Colonic mucosa (tissue), 4 donors: ENCODE measurements at places on chromosomes 4 and X.

- DNase-seq, result no peak
These were observed 48.1 kb upstream of the RASGEF1B start for GRCh38 chr4:81519856-81520255.

DNA sequence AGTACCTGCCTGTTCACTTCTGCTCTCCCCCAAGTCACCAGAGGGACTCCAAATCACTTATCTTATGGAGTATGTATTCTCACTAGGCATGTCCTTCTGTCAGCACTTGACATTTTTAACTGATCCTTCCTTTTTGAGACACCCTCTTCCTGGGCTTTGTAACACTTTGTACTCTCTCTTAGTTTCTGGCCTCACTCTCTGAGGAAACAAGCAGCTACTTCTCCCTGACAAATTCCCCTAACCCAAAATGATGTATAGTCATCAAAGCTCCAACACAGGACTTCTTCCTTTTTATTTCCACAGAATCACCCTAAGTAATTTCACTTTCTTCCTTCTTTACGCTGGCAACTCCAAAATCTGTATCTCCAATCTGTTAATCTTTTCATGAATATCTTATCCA is 101.8 kb downstream of the ARAP2 start:
- no peak for DNase-seq

GRCh38 chrX:53483838-53484405 is 49.8 kb upstream of the HSD17B10 start:
- DNase-seq, result no peak

- no peak for DNase-seq
These were observed 91.6 kb downstream of the APBB2 start for GRCh38 chr4:41122775-41123174.

GRCh38 chr4:81412946-81413495 is 58.7 kb downstream of the RASGEF1B start:
- no peak for DNase-seq

GRCh38 chrX:147875866-147876596 is 35.7 kb upstream of the FMR1 start:
- no peak for DNase-seq

- no peak for DNase-seq
These were observed 83.7 kb downstream of the MGST2 start for GRCh38 chr4:139749338-139749737.

DNA sequence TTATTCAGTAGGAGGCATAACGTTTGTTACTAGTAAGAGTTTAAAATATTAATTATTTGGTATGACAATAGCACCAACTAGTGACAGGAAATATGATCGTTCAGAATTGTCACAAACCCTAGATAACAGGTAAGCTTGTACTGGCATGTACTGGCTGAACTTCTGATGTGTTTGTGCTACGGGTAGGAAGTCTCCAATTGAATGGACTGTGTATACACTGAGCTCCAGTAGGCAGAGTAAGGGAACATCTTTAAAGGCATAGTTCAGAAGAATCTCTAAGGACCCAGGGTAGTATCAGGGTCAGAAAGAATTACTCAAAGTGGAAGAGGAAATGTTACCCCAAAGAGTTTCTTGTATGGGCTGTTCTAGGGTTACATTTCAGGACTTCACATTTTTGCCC is 230.4 kb downstream of the EDA2R start:
- DNase-seq, result no peak

DNA sequence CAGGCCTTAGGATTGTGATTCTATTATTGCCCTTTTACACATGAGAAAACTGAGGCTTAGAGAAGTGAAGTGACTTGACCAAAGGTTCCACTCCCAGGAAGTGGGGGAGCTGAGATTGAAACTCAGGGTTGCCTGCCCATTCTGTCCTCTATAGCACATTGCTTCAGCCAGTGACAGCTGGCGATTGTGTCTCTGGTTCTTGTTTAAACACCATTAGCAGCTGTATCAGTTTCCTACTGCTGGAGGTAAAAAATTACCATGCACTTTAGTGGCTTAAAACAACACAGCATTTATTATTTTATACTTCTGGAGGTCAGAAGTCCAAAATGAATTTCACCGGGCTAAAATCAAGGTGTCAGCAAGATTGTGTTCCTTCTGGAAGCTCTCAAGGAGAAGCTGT is 205.8 kb upstream of the MAMLD1 start:
- no peak for DNase-seq

GRCh38 chr4:41214825-41215146 is 444 bp upstream of the APBB2 start:
- no peak for DNase-seq

GRCh38 chr4:106690487-106690886 is 321.9 kb upstream of the GIMD1 start:
- DNase-seq, result no peak

DNA sequence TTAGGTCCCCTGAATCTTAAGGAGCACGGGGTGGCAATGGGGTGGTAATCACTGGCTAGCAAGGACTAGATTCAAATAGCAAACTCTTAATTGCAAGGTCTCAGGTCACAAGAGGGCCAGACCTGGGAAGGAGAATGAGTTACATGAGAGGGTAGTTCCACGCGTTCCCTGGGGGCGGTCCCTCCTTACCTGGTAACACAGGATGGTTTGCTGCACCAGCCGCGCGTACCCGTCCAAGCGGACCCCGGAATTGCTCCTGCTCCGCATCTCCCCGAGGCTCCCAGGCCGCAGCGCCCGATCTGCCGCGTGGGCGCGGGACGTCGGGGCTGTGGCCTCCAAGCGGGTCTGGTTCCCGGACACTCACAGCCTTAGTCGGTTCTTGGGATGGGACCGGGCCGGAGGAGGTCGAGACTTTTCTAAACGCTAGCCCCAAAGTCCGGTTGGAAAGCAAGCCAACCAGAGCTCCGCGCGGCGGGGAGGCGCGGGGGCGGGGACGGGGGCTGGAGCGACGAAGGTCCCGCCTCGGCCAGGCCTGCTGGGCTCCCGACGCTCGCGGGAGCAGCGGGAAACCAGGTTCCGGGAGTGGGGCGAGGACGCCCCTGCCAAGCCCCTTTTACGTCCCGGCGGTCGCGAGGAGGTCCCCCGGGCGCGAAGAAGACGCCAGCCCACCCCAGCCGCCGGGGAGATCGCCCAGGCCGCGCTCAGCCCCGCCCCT is at the start of gene PHKA2:
PHKA2 (minus strand) TSS at position 449 of the 715 bp plus-strand sequence; CDS start at position 267, 182 bp downstream.
- DNase-seq, result peak; percentile 67

- DNase-seq, result no peak
These were observed 74.9 kb downstream of the MAGEB10 start for GRCh38 chrX:27882695-27883094.

GRCh38 chr4:76677571-76678326 is 220.2 kb downstream of the SOWAHB start:
- DNase-seq, result no peak

GRCh38 chr4:128362760-128363159 is 75.1 kb upstream of the PGRMC2 start:
- DNase-seq, result no peak

DNA sequence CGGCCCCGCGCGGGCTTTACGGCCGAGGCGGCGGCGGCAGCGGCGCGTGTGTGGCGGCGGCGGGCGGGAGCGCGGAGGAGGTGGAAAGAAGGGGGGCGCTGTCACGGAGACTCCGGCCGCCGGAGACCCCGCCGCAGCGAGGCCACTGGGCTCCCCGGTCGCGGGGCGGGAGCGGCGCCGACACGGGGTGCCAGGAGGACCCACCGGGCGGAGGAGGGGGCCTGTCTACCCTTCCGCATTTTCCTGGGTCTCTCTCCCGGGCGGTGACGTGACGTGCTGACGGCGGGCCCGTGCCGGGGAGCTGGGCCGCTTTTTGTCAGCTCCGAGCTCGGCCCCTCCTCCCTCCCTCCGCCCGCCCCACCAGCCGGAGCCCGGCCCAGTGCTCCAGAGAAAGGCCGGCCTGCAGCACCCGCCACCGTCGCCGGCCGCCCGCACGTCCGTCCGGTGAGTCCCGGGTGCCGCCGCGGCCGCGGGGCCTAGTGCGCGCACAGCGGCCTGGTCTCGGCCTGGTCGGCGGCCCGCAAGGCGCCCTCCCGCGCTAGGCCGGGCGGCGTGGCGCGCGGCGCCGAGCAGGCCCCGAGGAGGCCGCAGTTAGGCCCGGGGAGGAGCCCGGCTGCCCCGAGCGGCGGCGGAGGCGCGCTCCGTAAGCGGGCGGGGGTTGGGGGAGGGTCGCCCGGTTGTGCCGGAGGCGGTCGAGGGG is at the start of gene ZFX:
ZFX (plus strand) TSS at position 379 of the 700 bp plus-strand sequence. CDS start 23,014 bp downstream, outside the sequence.
- peak; percentile 76 for DNase-seq

DNA sequence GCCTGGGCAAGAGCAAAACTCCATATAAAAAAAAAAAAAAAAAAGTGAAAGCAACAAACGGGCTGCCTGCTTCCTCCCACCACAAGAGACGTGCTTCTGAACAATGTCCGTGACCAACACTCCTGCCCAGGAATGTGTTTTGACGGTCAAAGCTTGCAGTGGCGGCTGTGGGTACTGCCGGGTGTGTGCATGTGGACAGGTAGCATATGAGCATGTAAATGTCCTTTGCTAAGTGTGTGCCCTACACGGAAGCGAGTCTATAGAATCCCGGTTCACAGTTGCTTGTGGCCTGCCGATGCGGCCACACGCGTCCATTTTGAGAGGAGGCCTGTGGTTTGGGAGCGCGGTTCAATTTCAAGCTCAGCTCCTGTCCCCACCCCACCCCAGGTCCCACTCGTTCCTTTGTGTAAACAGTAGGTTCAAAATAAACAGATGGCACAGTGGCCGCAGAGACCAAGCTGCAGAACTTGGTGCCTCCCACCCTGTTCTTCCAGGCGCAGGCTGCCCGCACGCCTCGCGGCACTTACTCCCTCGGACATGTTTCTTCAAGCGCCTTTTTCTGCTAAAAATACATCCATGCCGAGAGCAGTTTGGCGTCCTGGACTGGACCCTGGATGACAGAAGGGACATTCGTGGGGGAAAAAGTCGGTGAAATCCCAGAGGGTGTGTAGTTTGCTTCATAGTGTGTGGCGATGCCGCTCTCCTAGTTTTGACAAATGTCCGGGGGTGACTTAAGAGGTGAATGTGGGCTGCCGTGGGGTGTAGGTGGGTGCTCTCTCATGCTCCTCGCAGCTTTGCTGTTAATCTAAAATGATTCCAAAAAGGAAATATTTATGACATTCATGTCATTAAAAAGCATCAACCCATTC is 11.5 kb upstream of the NKX1-1 start:
- no peak for DNase-seq

GRCh38 chr4:168699224-168699878 is 202.5 kb downstream of the PALLD start:
- peak; percentile 39 for DNase-seq

DNA sequence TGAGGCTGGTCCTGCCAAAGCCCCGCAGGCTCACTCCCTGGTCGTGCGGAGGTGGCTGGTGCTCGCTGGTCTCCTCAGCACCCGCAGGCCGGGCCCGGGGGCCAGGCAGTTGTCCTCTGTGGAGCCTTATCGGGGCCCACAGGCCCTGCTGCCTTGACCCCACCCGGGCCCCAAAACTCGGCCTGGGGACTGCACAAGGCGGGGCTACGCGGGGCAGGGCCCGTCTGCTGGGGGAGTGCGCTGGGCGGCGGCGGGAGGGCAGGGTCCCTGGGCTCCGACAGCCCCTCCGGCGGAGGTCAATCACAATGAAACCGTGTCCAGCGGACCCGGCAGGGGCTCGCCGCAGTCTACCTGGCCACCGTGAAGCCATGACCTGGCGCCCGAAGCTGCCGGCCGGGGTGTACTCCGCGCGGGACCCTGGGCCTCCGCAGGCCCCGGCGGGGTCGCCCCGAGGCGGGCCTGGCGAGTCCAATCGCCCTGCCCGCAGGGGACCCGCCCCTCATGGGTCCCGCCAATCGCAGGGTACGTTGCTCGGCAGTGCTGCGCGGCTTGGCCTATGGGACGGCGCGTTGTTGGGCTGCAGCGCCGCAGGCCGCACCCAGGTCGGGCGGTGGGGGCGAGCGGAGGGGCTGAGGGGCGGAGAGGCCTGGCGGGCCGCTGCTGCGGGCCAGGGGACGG is at the start of gene ADD1:
ADD1 (plus strand) TSS at position 582 of the 678 bp plus-strand sequence. CDS start 32,072 bp downstream, outside the sequence.
- peak; percentile 92 for DNase-seq

GRCh38 chrX:12315526-12315925 is 177.3 kb downstream of the FRMPD4 start:
- DNase-seq, result no peak

- DNase-seq, result no peak
These were observed 11.7 kb upstream of the ZBTB33 start for GRCh38 chrX:120238933-120239332.

DNA sequence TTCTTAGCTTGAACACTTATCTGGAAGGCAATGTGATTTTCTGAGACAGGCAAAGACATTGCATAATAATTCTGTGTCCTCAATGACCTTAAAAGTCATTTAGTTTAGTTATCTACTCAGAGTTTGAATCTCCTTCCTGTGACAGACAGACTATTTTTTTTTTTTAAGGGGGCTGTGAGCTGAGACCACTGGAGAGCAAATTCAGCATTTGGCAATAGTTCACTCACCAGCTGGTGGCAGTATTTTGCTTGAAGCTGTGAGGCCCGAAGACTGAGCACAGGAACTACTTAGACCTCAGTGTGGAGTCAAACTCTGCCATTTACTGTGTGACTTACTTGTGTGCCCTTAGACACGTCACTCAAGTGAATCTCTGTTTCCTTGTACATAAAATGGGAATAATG is 22.9 kb upstream of the CPE start:
- no peak for DNase-seq

DNA sequence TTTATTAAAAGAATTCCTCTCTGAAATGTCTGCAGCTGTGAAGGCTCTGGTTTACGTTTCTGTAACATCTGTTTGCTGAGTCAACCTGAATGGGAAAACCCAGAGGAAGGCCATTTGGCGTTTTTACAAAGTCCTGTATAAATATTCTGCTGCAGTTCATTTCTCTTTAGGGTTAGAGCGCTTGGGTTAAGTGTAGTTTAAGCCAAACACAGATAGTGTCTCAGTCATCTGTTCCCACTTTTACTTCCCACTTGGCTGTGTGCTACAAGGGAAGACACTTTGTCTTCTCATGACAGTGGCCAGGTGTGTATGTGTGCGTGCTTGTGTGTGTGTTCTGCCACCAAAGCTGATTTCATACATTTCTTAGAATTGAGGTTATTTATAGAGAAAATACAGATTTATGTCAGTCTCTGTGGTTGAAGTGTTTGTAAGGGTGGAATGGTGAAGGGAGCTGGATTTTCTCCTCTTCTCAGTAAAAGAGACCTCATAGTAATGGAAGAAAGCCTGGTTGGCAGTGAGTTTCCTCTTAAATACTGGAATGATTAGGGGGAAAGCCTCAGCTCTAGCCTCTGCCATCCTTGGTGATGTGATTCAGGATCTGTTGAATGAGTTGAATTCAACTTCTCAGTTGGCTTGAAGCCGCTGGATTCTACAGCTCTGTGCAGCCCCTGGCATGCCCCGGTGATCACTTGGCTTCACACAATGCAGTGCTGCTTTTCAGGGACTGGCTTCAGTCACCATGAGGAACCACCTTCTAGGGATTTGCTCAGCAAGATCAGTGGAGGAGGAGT is 50.6 kb downstream of the JADE1 start:
- no peak for DNase-seq

- peak; percentile 60 for DNase-seq
These were observed 37.2 kb downstream of the CPLX1 start for GRCh38 chr4:788636-789297.

- no peak for DNase-seq
These were observed 101.9 kb downstream of the QRFPR start for GRCh38 chr4:121278811-121279368.

GRCh38 chr4:25888781-25889180 is 25.2 kb upstream of the SMIM20 start:
- no peak for DNase-seq

GRCh38 chrX:102892103-102892502 is 45.0 kb upstream of the RAB40AL start:
- DNase-seq, result no peak
